ENCODE measurements at places on chromosomes 1 and 21.

GRCh38 chr1:184072376-184072775, 20.8 kb downstream of the TSEN15 start:
- DNase-seq = no peak

- DNase-seq = no peak
These were observed 6.0 kb downstream of the COLGALT2 start for GRCh38 chr1:184031409-184032107.

DNA sequence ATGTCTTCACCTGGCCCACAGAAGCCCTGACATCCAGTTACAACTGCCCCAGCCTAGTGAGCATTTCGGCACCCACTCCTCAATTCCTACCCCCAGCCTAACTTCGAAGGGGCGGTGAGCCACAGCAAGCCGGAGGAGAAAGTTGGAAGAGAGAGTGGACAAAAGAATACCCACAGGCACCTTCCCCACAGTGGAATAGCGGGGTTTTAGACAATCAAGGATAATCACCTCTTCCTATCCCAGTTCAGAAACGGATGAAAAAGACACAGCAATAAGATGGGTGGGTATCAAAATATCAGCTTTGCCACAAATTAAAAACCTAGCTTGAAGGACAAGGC, 1.3 kb upstream of the LSS start:
- no peak for DNase-seq

DNA sequence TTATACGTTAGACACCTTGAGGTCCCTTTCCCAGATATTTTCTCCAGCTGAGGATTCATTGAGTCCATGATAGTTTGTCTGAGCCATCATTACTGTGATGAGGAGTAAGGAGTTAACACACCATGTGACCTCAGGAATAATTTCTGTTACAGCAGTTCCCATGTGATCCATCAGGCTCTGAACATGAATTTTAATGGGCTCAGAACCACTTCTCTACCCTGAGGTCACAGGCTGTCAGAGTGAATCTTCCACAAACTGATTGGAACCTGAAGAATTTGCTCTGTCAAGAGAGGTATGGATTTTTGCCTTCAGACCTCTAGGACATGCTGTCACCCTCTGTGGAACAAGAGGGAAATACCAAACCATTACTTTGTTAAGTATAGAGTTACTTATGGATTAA, 81.0 kb downstream of the NTMT2 start:
- DNase-seq = no peak

- no peak for DNase-seq
These were observed 24.9 kb downstream of the USP25 start for GRCh38 chr21:15754640-15755039.

DNA sequence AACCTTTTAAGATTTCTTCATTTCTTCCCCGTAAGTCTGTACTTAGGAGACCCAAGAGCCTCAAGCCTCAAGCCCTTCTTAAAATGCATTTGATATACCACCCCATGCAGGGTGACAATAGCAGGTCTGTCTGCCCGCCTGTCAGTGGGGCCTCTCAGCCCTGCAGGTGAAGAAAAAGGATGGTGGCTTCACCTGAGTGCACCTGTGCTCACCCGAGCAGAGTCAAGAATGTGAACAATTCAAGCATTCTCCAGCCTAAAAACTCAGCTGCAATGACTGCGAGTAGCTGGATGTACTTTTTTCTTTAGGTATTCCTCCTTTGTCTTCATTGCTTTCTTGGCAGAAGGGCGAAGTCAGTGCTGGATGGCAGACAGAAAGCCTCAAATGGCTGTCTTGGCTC, 203.3 kb downstream of the LMX1A start:
- no peak for DNase-seq

DNA sequence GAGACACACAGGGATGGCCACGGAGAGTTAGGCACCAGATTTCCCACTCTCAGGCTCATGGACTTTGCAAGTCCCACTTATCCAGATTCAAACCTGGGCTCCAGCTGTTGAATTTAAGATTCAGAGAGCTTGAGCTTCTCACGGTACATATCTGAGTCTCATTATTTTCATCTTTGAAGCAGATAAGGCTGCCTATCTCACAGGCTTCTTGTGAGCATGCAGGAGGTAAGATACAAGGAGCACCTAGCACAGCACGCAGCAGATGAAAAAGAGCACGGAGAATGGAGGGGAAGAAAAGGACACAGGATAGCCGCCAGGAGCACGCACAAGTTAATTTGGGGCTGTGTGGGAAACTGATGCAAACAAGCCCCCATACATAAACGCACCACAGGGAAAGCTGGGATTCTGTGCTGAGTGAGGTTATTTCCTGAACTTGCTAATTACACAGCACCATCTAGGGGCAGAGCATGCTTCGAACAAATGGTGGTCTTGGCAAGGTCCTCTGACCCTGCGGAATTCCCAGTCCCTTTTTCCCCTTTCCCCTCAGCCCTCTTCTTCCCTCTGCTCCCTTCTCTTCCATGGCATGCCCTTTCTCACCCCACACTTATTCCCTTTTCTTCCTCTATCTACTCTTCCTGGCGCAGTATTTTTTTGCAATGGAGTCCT, 134.7 kb upstream of the VANGL1 start:
- no peak for DNase-seq

- peak; percentile 77 for DNase-seq
These were observed 957 bp downstream of the EPS15 start for GRCh38 chr1:51518033-51518585.

- DNase-seq = no peak
These were observed 10.1 kb upstream of the TTLL10 start for GRCh38 chr1:1163538-1164070.

GRCh38 chr1:220819467-220820026, 32.8 kb downstream of the MTARC1 start:
- DNase-seq = peak; percentile 30

DNA sequence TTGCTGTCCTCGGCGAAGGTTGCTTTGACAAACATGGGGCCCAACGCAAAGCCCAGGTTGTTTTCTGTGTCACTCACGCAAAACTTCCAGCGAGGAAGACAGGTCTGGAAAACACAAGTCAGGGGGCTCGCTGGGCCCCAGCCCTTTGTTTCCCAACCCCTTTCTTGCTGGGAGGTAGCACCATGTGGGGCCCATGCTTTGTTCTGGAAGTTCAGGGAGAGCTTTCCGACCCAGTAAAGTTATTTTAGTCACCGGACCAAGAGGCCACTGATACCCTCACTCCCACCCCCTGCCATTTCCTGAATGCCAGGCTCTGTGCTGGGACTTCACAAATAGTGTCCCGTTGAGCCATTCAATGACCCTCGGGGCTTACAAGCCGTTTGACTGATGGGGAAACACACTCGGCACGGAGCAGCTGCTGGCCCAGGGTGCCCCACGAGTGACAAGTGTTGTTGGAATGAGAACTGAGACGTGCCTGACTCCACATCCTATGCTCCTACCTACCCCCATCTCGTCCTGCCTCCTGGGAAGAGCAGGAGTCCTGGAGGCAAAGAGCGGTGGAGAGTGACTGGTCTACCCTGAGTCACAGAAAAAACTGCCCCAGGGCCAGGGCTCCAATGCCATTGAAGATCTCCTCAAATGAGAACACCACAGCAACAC, 52.0 kb downstream of the ECE1 start:
- no peak for DNase-seq

DNA sequence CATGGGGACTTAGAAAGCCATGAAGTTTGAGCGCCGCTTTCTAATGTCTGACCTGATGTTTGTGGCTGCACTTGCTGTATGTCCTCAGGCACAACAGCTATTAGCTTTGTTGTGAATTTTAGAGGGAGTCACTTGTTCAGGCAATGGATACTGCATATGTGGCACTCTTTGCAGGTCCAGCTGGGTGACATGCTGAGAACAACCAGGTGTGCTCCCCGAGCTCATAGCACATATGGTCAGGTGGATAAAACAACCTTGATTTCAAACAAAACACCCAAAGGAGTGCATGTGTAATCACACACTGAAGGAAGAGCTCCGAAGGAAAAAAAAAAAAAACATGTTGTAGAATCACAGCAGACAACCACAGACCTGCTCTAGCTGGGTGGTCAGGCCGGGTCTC, 178.6 kb downstream of the BACH1 start:
- no peak for DNase-seq

DNA sequence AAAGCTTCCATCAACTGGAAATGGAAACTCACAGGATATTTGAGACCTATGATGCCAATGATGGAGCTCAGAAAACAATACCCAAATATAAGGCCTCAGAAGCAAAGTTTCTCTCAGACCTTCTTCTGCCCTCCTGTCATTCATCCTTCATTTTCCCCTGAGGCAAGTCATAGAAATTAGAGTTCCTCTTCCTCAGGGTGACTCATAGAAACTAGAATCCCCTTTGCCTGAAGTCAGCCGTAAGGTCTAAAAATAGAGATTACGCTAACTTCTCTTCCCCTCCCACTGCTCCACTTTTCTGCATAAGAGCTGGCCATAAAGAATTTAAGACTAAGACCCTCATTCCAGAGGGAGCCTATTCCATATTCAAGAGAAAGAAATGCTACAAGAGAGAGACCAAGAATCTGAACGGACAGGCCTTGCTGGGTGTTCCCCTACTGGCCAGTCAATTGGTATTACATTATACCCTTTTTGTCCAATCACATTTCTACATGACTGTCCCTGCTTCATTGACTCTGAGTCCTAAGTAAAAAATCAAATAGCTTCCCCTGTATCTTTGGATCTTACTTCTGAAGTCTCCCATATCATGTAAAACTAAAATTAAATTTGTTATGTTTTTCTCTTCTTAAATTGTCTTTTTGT, 994.9 kb downstream of the ADGRL2 start:
- DNase-seq = no peak

DNA sequence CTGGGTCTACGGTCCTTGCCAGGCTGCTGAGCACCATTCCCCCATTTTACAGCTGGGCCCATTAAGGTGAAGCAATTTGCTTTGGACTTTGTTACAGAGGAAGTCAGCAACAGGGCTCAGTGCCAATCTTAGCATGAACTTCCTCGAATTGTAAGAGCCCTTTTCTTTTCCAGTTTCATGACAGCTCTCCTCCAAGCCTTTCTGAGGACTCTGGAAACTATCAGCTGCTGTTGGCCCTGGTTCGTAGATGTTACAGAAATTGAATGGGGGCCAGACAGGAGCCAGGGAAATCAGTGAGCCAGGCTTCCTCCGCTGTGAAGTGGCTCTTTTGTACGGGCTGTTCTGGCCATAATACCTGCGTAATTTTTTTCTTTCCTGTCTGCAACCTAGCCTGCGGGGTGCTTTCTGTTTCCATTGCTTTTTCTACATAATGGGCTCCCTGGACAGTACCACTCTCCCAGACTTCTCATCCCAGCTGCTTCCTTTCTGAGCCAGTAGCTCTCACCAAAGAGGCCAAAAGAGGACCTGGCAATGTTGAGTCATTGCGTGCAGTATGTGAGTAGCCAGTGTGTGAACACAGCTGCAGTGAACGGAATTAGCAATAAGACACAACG, 386.3 kb downstream of the DISC1 start:
- peak; percentile 46 for DNase-seq

- no peak for DNase-seq
These were observed 64.4 kb upstream of the BARHL2 start for GRCh38 chr1:90781534-90781933.

GRCh38 chr1:87426463-87427249, 98.0 kb downstream of the LMO4 start:
- DNase-seq = no peak

- DNase-seq = no peak
These were observed 20.9 kb downstream of the TTLL7 start for GRCh38 chr1:83978056-83978455.

- no peak for DNase-seq
These were observed 10.5 kb upstream of the TARS2 start for GRCh38 chr1:150476754-150477153.

DNA sequence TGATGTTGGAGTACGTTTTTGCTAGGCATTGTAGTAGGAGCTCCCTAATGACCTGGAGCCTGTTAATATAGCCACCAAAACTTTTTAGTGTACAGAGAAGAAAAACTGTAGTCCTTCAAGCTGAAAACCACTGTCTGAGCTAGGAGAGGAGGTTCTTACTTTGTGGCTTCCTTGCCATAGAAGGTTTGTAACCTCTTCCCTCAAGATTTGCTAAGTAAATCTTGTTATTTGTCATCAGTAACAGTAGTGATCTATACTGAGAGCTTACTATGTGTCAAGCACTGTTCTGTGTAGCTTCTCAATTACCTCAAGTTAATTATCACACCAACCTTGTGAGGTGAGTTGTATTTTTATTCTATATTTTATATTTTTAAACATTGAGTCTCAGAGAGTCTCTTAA, 21.2 kb upstream of the LRRC8C start:
- no peak for DNase-seq

- no peak for DNase-seq
These were observed 65.1 kb upstream of the RAB4A start for GRCh38 chr1:229205854-229206253.

DNA sequence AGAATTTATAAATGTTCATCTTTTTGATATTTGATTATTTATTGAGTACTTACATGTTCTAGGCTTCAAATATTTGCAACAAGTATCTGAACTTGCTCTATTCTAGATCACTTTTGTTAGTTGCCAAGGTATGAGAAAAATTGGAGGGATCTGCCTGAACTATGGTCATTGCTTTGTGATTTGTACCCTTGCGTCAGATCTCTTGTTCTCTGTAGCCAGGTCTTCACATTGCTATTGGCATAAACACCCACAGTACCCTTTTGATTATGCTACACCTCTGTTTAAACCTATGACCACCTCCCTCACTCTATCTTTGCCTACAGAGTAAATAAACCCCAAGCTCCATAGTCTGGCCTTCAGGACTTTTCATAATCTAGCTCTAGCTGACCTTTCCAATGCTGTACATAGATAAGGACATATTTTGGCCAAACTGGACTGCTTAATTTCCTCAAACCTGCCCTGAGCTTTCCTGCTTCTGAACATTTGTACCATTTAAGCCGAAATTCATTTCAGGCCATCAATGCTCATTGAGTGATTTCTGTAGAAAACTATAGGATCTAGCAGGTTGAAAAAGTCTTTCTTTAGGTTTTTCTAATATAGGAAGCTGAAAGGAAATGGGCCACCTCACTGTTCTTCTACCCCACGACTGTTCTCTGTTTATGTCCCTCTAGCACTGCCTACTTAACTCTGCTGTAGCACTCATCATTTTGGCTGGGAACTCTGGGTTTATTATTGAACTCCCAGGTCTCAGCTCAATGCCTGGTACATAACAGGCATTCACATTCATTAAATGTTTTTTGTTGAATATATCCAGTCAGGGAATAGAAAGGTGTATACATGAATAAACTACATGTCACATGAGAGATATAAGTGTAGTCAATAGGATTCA, 84.9 kb downstream of the PPP1R12B start:
- no peak for DNase-seq

GRCh38 chr1:158390331-158390730, 8.9 kb downstream of the OR10T2 start:
- DNase-seq = no peak

Measured in gastrocnemius medialis (tissue), 4 donors.